ENCODE measurements at places on chromosomes 6 and 20.

DNA sequence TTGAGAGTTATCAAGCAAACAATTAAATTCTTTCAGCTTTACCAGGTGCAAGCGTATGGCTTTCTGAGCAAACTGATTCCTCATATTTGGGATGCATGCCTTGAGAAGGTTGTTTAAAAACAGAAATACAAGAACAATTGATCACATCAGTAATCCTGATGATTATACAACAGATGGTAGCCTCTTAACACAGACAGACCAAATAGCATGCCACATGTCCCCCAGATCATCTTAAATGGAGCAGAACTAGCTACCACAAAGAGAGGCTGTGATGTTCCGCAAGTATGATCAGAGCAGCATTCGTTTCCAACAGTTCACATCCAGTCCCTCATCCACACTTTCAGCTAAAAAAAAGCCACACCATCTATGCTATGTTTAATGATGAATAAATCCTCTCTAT, 246.2 kb upstream of the NRSN1 start:
- no peak for DNase-seq

DNA sequence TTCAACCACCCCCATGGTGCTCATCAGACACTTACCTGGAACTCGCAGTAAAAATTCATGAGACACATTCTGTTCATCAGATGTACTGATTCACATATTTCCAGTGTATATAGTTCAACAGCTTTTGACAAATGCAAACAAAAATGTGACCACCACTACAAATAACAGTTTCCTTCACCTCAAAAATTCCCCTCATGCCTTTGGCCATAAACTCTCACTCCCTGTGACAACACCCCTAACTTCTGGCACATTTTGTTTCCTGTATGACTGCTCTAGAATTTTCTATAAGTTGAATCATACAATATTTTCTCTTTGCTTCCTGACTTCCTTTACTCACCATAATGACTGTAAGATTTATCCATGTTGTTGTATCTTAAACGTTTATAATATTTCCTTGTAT, 63.7 kb downstream of the C6orf118 start:
- no peak for DNase-seq

DNA sequence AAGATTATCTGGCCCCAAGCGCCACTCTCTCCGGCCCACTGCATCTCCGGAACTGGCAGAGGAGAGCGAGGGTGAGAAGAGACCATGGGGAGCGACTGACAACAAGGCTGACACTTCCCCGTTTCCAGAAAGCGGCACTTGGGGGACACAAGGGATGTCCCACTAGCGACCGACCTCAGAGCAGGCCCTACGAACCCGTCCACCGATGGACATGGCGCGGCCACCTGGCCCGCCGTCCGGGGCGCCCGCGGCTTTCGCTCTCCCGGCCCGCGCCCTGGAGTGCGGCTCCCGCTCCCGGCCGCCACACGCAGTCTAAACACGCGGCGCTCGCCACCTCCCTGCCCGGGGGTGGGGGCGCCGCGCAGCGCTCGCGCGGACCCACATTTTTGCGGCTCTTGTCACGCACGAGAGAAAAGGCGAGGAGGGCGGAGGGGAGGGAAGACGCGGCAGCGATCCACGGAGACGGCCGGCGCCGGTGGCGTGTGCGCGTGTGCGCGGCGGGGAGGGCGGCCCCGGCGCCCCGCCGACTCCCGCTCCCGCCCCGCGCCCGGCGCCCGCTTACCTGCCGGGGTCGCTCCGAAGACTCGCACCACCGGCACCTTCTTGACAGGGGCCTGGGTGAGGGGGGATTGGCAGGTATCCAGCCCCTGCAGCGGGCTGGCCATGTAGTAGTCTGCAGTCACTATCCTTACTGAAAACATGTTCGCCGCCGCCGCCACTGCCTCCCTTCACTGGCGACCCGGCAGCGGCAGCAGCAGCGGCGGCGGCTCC, 645 bp downstream of the REV3L start:
- DNase-seq = peak; percentile 48

GRCh38 chr20:58482416-58482815, 32.8 kb downstream of the APCDD1L start:
- DNase-seq = no peak

DNA sequence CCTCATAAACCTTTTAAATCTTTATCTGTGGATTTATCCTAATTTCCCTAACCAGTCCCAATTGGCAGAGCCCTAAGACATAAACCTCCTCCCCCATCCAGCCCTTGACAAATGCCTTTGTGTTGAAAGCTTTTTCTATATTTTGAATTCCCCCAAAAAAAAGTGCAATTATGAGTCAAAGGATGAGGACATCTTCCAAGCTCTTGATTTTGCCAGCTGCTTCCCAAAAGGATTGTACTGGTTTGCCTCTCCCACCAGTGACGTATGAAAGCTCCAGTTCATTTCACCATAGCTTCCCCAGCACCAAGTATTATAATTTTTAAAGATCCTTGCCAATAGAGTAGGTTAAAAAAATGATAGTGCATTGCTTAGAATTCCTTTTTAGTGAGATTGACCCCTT, 38.9 kb downstream of the SIRPA start:
- DNase-seq = peak; percentile 72

DNA sequence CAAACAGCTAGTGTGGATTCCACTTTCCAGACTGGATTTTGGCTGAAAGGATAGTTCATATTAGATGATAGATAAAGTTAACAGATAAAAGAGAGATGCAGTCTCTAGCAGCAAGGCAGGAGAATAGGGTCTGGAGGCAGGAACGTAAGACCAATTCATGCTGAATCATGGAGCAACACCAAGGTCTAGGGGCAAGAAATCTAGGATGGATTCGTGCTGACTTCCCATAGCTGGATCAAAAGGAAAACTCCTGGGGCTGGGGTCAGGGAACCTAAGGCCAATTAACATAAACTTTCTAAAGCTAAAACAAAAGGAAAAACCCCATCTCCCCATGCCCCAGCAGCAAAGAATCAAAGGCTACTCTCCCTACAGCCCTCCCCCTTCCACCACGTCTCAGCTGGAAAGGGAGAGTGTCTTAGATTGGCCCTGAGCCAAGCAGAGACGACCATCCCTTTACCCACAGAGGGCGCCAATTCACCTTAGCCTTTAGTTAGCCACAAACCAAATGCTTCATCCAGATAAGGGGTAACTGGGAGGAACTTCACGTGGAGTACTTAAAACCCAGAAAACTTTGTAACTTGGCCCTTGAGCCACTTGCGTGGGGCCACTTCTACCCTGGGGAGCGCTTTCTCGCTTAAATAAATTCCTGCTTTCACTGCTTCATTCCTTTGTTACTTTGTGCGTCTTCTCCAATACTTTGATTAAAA, 7.6 kb downstream of the TREM1 start:
- peak; percentile 16 for DNase-seq

DNA sequence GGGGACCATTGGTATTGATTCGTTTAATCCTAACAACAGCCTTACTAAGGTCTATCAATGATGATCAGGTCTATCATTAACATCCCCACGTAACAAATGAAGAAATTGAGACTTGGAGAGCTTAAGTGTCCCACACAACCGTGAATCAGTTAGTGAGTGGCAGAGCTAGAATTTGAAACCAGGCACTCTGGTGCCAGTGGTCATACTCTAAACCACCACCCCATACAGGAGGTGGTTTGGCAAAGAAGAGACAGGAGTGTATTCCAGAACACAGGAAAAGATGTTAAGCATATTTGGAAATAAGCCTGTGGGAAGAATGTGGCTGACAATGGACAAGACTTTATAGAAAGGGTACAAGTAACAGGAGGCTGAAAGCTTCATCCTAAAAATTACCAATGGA, 35.7 kb upstream of the MARCKS start:
- DNase-seq = no peak

DNA sequence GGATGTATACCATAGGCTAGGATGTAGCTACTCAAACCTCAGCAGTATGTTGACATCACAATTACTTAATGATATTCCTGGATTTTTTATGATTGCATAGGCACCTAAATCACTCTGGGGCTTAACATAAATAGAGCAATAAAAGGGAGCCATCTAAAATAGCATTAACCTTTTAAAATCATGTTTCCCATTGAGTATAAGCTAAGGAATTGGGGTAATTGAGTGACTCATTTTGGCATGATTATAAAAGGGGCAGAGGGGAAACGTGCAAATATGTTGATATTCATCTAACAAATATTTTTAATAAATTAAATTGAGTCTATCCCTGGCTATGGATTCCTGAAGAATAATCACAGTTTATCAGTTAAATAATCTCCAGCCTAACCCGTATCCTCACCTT, 74.0 kb upstream of the ADGRF1 start:
- DNase-seq = no peak

DNA sequence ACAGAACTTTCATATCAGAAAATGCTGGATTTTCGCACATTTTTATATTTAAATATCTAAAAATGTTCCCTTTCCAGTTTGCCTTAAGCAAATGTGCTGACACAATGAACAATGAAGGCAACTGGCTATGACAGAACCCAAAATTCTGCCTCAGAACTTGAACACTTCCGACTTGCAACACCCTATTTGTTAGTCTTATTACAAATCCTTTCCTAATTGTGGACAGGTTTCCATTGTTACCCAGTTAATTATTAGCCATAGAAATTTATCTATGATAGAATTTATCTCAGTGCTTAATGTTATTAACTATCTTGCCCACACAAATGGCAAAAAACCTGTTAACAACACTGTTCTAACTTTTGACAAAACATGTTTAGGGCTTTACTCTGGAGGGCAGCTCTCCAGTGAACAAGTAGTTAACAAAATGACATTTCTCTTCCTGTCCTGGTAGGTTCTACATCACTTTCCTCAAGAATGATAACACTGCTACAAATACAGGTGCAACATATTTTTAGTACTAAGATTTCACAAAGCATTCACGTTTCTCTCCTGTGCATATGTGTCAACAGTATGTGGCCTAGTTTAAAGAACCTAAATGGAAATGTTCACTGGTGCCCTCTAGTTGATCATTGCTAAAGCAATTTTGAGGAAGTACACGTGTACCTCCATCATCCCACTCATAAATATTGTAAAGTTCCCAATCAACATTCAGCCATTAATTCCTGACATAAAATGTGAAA, 58.4 kb downstream of the HIVEP2 start:
- no peak for DNase-seq

Measured in NCI-H446 (cell line).